Astrocyte (in vitro differentiated cells and primary cell): ENCODE measurements at places on chromosomes 6 and 20.

- peak; percentile 61 for DNase-seq
These were observed 3.5 kb upstream of the EFHC1 start for GRCh38 chr6:52416629-52417151.

GRCh38 chr6:148193063-148193680 lies 149.5 kb upstream of the SASH1 start:
- DNase-seq = peak; percentile 78

DNA sequence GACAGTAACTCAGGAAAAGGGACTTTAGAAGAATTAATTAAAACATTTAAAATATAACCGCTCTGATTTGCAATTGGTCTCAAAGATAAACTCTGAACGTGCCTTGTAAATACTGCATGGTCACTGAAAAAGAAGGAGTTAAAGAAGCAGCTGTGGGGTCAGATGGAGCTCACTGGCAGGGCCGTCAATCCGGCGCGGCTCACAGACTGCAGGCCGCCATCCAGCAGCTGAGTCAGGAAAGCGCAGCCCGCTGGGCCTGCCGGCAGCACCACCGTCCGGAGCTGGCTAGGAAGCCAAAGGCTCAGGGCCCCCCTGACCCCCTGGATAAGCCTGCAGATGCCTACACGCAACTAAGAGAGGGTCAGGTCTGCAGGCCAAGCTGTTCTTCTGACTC lies 54.2 kb upstream of the FRMD1 start:
- peak; percentile 52 for DNase-seq

- DNase-seq = no peak
These were observed 5.1 kb downstream of the RING1 start for GRCh38 chr6:33213166-33213988.

- DNase-seq = peak; percentile 47
These were observed 4.2 kb upstream of the TFAP2A start for GRCh38 chr6:10418862-10419748.

GRCh38 chr20:38414769-38415450 lies 20.2 kb downstream of the SNHG17 start:
- DNase-seq = no peak

DNA sequence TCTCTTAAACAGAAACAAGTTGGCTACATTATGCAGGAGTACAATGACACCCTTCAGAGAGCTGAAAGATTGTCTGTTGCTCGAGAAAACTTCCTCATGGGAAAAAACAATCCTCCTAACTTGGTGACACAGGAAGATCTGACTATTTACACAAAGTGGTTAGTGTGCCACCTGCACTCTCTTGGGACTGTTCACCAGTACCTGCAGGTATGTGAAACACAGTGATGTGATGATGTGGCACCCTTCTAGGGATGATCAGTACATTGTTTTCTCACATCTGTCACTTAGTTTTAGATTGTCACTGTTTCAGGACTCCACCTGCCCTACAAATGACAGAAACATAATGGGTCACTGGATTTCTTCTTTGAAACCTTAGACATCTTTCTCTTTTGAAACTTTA lies 101.8 kb downstream of the CEP57L1 start:
- DNase-seq = no peak

DNA sequence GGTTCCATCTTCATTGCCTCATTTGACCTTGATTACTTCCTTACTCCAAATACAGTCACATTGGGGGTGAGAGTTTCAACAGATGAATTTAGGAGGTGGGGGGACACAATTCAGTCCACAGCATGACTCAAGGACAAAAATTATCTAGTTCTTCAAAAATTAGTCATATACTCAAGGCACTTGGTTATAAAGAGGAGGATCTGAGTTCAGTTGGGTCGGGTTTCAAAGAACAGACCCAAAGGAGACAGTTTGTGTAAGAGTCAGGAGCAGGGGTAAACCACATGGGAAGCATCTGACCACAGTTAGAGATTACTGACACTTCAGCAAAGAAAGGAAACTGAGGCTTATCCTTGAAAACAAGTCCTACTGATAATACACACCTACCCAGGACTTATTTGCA lies 138.0 kb downstream of the TBC1D7 start:
- peak; percentile 9 for DNase-seq

DNA sequence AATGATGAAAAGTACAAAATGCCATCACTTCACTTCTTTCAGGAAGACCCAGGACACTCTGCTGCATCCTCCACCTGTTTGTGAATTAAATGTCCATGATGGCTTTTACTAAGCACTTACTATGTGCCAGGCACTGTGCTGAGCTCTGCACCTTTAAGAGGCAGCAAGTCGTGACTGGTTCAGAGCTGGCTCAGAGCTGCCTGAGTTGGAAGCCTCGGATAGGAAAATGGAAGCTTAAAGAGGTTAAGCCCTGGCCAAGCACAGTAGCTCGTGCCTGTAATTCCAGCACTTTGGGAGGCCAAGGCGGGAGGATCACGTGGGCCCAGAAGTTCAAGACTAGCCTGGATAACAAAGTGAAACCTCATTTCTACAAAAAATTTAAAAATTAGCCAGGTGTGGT lies 95.6 kb downstream of the SNX5 start:
- no peak for DNase-seq

DNA sequence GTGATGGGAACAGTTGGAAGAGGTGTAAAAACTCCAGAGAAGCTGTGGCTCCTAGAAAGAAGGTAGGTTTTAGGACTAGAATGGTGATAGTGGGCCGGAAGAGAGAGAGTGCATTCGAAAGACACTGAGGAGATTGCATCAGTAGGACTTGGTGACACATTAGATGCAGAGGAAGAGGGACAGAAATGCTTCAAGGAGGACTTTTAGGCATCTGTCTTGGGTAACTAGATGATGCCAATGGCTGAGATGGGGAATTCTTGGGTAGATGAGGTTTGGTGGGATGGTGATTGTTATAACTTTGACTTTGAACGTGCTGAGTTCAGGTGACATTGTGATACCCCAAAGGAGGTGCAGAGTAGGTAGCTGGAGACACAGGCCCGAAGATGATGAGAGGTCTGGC lies 196.5 kb downstream of the GMPR start:
- no peak for DNase-seq

DNA sequence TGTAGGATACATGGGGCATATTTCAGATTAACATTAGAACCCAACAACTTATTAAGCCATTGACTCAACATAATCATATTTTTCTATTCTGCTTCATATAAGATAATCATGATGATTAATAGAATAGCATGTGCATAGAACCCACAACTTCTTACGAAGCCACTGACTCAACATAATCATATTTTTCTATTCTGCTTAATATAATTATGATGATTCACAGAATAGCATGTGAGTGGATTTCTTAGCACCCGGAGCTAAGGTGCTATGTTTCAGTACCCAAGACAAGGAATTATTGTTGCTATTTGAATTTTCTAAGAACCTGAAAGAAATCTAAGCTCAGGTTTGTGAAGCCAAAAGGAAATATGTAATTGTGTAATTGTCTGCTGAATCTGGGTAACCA lies 96.8 kb downstream of the TENT5A start:
- no peak for DNase-seq

DNA sequence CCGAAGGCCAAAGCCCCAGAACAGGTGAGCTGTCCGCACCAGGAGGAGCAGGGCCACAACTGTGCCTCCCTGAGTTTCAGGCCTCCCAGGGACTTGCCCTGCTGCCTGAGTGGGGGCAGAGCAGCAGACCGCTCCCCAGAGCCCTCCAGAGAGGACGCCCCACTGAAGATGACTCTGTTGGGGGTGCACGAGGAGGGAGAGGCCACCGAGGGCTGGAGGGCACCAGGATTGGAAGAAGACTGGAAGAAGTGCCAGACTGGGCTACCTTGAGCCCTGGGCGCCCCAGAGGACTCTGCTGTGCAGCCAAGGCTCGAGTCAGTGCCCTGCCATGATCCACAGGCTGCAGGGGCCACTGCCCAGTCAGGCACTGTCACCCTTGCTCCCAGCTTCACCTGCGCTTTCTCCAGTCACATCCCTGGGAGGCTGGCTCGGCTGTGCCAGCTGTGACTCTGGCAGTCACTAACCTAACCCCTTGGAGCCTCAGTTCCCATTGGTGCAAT lies 11.3 kb downstream of the CST7 start:
- DNase-seq = no peak

DNA sequence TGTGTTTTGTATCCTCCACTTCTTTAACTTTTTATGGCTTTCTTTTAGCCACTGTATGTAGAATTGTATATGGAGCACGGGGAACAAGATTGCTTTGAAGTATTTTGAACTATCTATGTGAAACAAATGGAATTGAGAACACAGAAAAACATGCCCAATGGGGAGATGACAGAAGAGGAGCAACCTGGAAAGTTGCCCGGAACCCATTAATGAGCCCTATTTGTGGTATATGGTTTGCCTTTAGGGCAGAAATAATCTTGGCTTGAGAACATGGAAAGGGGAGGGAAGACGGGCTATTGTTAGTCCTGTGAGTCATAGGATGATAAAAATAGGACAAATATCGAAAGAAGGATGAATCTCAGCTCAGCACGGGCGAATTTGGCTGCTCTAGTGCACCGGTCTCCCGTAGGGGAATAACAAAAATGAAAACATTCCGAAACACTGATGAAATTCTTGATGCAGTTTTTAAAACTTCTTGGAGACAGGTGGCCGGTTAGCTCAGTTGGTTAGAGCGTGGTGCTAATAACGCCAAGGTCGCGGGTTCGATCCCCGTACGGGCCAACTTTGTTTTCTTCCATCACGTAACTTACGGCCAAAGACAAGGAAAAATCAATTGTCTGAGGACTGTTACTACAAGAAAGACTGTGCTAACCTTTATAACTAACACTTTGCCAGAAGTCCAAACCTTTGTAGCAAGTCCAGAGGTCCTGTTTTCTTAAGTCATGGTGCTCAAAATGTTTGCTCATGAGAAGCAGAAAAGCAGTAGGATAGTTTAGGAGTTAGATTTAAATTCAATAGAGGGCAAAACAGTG lies 15.7 kb downstream of the HMGN4 start:
- DNase-seq = peak; percentile 90

DNA sequence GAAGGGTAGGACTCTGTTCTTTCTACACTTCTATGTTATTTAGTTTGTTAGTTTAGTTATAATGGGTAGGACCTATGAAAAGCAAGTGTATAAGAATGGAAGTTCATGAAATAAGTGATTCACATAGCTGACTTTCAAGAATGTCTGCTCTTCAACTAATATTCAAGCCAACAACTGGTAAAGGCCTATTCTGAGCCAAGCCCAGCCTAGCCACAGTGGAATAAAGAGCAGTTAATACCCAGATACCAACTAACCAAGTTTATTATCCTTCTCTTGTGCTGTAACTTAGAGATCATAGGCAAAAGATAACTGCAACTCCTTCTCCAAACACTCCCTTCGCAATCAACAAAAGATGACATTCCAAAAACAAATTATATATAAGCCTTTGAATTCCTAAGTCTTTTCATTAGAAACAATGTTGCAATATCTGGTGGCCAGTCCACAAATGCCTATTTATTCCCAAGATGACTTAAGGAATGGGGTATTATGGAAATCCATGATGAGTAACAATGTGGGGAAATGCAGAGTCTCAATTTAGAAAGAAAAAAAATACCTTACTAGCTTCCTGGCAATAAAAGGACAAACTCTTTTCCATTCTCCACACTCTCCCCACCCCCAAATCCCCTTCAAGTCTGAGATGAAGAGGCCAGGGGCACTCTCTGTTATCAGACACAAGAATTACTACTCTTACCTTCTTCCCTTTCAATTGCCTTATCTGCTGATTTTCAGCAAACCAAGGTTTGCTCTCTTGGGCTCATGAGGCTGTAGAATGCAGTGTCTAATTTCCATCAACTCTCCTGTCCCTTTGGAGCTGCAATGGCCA lies 27.4 kb downstream of the BTBD9 start:
- peak; percentile 80 for DNase-seq

- peak; percentile 92 for DNase-seq
These were observed 102.8 kb upstream of the SGK1 start for GRCh38 chr6:134420614-134421181.

DNA sequence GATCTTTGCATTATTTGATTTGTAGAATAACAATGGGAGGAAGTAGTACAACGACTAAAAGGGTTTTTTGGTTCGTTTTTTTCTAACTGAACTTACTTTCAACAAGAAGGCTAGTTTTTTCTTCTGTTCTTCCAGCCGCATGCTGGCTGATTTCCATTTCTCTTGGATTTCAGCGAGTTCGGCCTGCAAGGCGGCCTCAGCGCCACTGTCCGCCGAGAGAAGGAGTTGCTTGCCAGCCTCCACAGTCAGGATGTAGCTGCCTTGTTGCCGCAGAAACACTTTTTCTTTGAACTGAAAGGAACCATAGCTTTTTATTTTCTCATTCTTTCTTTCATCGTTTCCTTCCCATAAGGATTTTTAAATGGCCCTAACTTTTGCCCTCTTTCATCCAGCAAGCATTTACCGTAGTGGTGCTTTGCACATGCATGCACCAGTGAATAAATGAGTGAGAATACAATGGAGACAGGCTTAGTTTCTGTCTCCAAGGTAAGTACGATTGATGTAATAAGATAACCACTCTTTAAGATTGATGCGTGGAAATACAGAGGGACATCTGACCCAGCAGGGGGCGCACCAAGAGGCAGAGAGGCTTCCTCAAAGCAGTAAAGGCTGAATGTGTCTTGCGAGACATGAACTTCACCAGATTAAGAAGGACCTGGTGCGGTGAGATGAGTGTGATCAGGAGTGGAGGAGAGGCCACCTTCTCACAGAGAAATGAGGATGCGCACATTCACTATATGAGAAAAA lies 398.8 kb downstream of the ESR1 start:
- no peak for DNase-seq

- DNase-seq = no peak
These were observed 96.0 kb upstream of the SNX9 start for GRCh38 chr6:157726892-157727628.

GRCh38 chr6:112634376-112634775 lies 287.2 kb downstream of the RFPL4B start:
- no peak for DNase-seq

DNA sequence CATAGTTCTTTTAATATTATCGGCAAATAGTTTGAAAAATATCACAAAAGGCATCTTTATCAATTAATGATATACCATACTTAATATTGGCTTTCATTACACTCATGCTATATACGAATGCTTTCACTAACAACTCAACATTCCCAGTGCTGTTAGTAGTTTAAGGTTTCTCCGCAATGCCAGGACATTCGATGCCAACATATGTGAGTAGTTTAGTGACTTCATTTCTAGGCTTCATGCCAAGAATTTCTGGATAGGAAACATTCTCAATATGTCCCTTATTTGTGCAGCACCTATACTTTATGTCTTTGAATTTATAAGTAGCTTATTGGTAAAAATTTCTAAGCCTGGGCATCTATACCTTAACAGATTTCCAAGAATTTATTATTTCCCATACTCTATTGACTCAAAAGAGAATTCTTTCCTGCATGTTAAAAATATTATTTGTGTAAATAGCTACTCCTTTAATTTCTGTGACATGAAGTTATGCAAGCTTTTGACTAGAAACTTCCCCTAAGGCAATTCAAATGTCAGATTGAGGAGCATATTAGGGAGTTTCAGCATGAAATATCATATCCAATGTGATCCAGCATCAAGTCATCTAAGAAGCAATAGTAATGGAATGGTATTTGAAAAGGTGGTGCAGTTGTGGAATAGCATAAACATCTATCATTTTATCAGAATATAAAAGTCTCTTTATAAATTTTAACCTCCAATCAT lies 236.0 kb upstream of the STXBP5 start:
- peak; percentile 77 for DNase-seq

GRCh38 chr6:26199773-26200764 lies 112.8 kb downstream of the HFE start:
- no peak for DNase-seq

GRCh38 chr6:24858177-24858653 lies 59.5 kb upstream of the ARMH2 start:
- DNase-seq = no peak

GRCh38 chr20:58237318-58238132 lies 9.1 kb upstream of the ANKRD60 start:
- peak; percentile 73 for DNase-seq

- DNase-seq = no peak
These were observed 58.8 kb downstream of the BMP6 start for GRCh38 chr6:7784706-7785105.
